CD4-positive, CD25-positive, alpha-beta regulatory T cell (primary cell): ENCODE measurements at places on chromosomes 1 and 21.
A peak's percentile ranks its signal among the peaks of the same experiment; 100 is the strongest.

GRCh38 chr1:90504509-90504908 is 212.6 kb downstream of the BARHL2 start:
- no peak for DNase-seq

DNA sequence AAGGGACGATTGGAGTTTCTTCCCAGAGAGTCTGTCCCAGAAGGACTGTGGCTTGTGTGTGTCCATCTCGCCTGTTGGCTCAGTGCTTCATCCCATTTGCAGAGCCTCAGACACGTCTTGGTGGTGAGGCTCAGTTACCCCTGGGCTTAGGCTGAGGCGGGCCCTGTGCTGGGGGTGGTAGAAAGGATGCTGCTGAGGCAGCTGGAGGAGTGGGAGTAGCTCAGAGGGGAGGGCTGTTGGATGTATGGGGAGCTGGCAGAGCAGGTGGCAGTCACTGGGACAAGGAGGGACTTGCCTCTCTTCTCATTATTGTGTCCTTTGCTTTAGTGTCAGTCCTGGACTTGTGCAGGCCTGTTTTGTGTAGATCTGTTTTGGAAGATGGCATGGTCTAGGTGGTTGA is 7.3 kb upstream of the MIIP start:
- DNase-seq: no peak

DNA sequence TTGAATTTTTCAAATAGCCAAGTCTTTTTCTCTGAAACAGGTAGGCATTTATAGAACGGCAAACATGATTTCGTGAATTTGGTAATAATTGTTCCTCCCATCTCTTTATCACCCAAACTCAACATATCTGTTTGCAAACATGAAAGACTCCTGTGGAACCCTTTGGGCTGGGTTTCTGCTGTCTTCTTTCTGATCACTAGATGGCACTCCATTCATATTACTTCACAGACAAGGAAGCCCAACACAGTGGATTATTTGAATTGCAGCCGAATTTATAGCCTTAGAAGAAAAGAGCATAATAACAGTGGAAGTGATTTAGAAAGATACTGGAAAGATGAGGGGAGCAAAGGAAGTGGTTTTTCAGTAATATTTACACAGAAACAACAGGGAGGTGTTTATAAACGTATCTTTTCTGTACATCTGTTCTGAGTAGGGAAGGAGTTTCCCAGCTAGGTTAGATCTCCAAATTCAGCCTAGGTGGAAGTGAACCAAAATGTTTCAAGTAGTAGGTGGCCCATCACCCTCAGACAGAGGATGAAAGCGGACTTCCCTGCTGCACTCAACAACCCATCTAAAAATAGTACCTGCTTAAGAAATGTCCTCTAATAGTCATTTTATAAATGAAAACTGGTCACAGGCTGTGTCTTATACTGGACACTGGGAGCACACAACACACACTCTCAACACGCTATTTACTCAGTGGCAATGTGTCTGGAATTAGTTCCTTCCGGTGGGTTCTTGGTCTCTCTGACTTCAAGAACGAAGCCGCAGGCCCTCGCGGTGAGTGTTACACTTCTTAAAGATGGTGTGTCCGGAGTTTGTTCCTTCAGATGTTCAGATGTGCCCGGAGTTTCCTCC is 67.6 kb downstream of the MAP3K21 start:
- DNase-seq: peak; percentile 32

- no peak for DNase-seq
Measured at GRCh38 chr1:65063025-65063424, 85.0 kb upstream of the AK4 start.

- DNase-seq: no peak
Measured at GRCh38 chr1:90412563-90412962, 304.5 kb downstream of the BARHL2 start.

- DNase-seq: peak; percentile 47
Measured at GRCh38 chr1:17437580-17438317, 1.7 kb downstream of the RCC2 start.

GRCh38 chr1:153510984-153511410 is 24.8 kb downstream of the S100A6 start:
- DNase-seq: peak; percentile 75

- no peak for DNase-seq
Measured at GRCh38 chr1:54392401-54392800, 13.8 kb downstream of the SSBP3 start.

DNA sequence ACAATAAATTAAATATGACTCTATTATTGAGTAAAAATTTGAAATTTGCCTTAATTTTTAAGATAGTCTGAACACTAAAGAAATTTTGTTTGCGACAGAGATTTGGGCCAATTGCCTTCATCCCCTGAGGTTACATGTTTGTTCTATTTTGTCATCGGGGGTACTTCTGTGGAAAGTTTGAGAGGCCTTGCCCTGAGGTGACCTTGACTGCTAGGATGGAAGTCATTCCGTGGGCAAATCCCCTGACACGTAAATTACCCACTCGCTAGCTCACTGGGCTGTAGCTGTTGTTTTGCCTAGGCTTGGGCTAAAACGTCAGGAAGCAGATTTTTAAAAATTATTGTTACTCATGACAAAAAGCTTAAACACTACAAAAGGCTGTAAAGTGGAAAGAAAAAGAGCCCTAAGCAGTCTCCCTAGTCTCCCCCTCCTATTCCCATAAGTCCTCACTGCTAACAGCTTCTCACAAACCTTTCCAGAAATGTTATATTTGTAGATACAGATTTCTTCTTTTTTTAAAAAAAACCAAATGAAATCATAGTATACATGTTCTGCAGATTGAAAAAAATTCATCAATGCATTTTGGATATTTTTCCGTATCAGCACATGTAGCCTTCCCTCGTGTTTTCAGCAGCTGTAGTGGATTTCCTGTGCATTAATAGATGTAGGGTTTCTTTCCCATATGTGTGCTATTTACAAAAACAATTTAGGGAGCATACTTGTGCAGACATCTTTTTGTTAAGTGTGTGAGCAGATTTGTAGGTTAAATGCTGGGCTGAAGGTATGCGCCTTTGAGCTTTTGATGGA is 142.7 kb downstream of the MRPS6 start:
- no peak for DNase-seq

DNA sequence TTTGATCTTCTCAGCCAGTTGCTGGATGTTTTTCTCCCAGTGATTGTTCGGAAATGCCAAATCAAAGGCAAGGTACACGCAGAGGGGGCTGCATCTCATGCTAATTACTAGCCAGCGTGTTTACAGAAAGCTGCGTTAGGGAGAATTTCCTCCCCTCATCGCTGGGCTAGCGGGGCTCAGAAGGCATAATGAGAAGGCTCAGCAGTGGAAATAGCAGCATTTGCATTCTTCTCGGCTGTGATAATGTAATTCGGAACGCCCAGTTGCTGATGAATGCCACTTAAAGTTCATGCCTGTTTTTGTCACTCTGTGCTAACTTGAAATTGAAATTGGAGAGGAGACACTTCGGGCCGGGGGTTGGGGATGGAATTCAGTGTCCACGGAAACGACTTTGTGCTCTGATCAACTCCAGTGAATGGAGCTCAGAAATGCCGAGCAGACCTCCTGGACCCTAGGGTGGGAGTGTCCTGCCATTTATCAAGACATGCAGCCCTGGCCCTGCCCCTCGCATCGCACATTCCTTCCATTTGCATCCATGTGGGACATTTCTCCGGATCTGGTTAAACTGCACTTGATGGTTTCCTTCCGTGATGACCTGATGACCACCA is 313.4 kb upstream of the C1orf174 start:
- DNase-seq: no peak

DNA sequence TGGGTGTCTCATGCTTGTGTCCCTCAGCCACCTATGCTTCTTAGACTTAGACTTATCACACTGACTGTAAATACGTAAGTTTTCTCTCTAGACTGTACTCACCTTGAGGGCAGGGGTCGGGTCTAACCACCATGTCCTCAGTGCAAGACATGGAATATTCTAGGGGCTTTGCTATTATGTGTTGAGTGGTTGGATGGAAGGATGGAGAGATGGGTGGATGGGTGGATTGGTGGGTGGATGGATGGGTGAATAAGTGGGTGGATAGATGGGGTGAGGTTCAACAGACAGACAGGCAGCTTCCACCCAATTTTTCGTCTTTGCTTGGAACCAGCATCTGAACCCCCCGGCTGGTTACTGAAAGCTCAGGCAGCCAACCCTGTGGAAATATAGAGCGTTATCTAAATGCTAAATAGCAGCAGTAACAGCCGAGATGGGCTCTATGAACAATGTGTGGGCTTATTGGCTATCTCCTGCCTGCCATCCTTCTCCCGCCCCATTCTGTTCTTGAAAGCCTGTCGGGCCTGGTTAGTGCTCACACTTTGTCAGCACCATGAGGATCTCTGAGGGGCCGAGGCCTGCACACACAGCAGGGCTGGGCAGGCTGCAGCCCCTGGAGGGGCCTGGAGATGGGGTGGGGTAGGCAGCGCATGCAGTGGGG is 130.7 kb downstream of the ACTL8 start:
- no peak for DNase-seq

DNA sequence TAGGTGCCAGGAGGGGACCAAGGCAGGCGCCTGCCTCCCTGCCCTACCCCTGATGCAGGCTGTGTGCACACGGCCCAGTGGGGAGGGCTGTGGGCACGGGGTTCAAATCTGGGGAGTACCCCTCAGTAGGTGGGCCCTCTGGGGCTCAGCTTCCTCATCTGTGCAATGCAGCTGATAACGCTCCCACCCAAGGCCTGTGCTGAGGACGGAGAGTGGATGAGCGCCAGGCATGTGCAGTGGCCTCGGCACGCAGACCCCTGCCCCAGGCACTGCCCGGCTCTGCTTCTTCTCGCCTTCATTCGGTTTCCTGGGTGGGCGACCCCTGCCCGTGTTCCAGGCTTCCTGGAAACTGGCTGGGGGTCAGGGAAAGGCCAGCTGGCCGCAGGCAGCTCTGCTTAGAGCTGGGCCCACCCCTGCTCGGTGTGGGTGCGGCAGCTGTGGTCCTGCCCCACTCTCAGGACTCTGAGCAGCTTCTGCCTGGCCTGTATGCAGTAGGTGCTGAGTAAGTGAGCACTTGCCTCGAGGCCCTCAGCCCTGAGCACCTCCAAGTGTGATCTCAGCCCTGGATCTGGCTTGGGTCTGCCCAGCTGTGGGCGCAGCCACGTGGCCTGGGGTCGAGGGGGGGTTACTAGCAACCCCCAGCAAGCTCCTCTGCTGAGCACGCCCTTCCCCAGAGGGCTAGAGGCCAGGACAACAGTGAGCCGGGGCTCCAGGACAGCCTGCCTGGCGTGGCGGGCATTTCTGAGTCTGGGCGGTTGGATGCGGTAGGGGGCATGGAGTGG is 11.9 kb upstream of the TNFRSF14 start:
- DNase-seq: no peak

DNA sequence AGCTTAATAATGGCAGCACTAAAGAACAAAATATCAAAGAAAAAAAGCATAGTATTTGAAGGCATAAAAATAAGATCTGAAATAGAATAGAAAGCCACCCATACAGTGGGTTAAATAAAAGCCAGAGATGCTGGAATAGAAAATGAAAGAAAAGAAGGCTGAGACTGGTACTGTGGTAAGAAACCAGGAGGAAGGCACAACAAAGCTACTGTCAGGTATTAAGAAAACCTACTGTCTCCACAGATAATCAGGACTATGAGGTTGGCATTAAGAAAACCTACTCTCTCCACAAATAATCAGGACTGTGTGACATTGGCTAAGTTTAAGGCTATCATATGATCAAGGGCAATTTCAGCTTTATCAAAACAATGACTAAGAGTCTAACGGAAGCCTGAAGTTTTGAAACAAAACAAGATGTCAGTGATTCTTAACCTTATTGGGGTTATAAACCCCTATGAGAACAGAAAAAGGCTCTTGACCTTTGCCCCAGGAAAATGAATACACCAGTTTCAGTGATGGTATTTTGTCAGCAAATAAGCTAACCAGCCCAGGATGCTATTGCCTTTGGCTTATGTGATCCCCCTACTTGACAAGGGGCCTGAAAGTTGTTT is 24.4 kb downstream of the MCOLN2 start:
- DNase-seq: peak; percentile 23

DNA sequence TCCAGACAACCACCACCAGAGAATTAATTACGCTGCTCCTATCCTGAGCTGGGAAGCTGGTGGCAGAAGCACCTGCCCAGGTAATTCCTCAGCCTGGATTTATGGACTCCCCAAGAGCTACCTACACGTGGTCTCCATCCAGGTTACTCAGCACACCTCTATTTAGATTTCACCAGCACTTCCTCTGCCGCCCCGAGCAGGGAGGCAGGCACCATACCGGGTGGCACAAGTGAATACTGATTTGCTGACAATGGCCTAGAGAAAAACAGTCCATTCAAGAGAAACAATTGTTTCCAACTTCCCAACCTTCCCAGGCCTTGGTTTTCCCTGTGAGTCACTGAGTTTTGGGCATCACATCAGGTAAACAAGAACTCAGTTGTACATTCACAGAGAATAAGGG is 134.3 kb downstream of the MATN1 start:
- no peak for DNase-seq

- DNase-seq: no peak
Measured at GRCh38 chr1:58812468-58812867, 28.6 kb upstream of the JUN start.

- no peak for DNase-seq
Measured at GRCh38 chr1:53869454-53870117, 20.0 kb downstream of the YIPF1 start.

GRCh38 chr1:4673494-4673893 is 19.1 kb downstream of the AJAP1 start:
- DNase-seq: no peak

DNA sequence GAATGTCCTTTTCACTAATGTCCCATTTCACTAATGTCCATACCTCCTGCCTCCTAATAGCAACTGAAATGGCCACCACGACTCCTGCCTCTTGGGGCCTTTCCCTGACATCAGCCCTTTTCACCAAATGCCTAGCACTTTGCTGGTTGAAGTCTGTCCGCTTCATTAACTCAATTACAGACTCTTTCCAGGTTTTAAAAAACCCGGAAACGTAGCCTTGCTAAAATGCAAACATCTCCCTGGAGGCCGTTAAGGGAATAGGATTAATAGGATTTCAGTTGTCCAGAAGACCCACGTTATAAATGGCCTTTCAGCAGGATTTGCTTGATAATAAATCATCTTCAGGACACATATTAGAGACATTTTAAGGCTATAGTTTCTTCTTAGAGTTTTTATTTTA is 25.7 kb upstream of the ERO1B start:
- DNase-seq: no peak

DNA sequence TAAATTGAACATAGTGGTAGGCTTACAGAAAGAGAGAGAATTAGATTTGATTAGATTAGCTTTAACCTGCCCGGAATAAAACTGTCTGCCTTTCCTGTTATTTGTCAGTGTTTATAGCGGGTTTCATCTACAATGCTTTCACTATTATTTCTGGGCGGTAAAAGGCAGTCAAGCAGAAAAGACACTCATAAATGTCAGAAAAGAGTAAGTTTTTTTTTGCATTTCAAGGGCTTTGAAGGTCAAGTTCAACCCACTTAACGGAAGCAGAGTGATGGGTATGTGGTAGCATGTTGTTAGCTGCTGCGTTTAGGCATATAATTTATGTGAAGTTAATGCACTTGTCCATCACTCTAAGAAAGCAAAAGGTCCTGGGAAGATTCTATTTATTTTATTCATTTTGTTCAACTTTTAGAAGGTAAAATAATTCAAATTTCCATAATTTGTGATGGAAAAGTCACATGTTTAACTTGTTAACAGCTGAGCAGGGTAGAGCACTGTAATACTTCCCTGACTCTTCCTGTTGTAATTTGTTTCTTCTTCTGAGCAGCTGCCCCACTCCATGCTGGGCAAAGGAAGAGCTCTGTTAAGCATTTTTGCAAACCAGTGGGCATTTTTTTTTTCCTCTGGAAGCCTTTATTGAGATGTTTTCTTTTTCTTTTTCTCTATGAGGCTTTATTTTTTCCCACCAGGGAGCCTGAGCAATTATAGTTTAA is 220.1 kb downstream of the ST6GALNAC3 start:
- DNase-seq: peak; percentile 40

GRCh38 chr1:162835157-162835899 is 25.6 kb downstream of the CCDC190 start:
- no peak for DNase-seq
